ENCODE measurements at places on chromosomes 1 and 21.

- DNase-seq, result no peak
Measured at GRCh38 chr1:81439046-81439823, 361.5 kb upstream of the ADGRL2 start.

DNA sequence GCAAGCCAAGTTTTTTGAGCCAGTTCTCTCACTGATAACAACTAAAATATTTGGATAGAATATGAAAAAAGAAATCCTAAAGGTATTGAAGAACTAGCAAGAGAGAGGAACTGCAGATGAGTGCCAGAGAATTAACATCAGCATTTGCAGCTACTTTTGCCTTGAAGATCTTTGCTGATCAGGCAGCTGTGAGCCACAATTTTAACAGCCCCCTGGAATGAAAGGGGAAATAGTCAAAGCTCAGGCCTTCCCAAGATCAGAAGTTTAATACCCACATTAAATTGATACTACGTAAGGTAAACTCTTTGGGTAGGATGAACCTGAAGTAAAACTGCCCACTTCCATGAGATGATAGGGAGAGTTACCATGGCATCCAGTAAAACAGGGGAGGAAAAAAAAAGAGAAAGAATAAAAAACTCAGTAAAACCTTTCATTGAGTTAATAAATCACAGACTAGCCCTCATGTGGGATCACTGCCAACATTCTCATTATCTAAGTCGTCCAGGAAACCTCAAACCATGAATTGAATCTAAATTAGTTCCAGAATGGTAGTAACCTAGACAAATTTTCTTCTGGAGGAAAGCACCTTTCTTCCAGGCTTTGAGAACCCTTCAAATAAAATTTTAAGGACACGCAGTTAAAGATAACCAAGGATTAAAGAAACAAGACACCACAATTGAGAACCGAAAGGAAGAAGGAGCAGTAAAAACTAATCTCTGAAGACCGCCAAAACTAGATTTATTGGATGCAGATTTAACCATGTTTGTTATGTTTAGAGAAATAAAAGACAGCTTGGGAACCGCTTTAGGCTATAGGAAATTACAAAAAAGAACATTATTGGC, 28.3 kb downstream of the SCP2 start:
- DNase-seq, result no peak

GRCh38 chr1:208569181-208569580, 325.0 kb upstream of the PLXNA2 start:
- no peak for DNase-seq

- no peak for DNase-seq
Measured at GRCh38 chr21:29501451-29501850, 202.7 kb downstream of the BACH1 start.

All from SW480 (cell line).